GM12892 (cell line): ENCODE measurements at places on chromosomes 3 and 15.

DNA sequence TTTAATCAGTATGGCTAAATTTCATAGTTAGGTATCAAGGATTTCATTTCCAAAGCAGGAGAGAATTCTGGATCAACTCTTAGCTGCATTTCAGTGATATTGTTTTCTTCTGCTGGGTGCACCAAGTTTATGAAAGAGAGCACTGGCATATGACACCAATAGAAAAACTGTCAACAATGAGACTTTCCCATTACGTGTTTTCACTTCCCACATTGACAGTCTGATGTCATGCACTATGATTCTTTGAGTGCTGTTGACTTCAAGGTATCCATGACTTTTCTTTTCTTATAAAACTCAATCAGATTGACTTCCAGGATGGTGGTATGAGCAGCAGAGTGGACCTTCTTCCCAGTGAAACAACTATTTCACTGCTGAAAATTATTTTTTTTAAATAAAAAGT, 476.1 kb downstream of the EDEM1 start:
- DNase-seq = no peak

- peak; percentile 41 for DNase-seq
These were observed 566 bp downstream of the ETV5 start for GRCh38 chr3:186108106-186108940.

- no peak for DNase-seq
These were observed 138.8 kb upstream of the PEX5L start for GRCh38 chr3:180175572-180175971.

DNA sequence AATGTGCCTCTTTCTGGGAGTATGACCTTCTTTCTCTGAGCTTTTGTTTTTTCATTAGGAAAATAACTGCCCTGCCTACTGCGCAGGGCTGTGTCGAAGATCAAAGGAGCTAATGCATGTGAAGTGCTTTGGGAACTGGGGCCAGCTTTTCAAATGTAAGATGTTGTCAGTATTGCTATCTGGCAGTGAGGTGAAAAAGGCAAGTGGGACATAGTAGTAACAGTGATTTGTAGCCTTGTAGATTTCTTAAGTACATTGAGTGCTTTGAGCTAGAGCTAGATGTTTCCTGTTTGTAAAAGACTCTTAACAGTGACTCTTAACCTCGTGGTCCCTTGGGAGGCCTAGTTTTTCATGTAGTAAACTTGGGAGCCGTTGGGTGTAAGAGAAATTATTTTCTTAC, 126.5 kb downstream of the ECT2 start:
- no peak for DNase-seq

DNA sequence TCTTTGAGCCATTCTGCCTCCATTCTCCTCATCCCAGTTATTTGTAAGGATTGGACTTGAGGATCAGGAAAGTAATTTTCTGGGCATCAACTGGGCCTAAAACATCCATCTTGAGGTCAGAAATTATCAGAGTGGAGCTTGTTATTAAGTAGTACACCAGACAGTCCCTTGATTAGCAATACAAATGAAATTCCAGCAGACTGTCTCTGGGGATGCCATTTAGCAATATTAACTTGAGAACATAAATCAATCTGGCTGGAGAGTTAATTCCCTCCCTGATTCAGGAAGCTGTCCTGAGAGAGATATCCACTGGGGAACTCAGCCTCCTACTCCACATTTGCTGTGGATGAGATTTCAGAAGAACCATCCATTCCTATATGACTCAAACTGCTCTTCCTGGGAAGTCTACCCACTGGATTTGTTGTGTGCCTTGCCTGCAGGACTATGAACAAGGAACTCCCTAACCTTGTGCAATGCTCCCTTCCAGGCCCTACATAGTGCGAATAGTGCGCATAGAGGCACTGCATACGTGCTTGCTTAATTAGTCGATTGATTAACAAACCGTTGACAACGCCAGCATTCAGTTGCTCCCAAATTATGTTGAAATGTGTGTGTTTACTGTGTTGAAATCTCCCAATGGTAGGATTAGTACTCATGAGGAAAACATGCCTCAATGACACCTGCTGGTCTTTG, 36.1 kb upstream of the MTMR14 start:
- DNase-seq = no peak

GRCh38 chr15:68783226-68784058, 37.3 kb downstream of the ANP32A start:
- DNase-seq = peak; percentile 60
